Fibroblast of skin of abdomen (primary cell): ENCODE measurements at places on chromosomes 6 and 20.
A peak's percentile ranks its signal among the peaks of the same experiment; 100 is the strongest.

GRCh38 chr6:55009131-55009530 lies 162.6 kb downstream of the FAM83B start:
- no peak for DNase-seq

- no peak for DNase-seq
These were observed at the start of gene AGER for GRCh38 chr6:32184084-32184640. Gene AGER, minus strand, starts transcription at chr6:32184253. Its CDS starts 31 bp downstream, at chr6:32184222.

GRCh38 chr6:15267221-15267620 lies 21.4 kb downstream of the JARID2 start:
- DNase-seq, result no peak

- peak; percentile 65 for DNase-seq
These were observed 46.7 kb downstream of the CD2AP start for GRCh38 chr6:47524136-47524845.

GRCh38 chr20:37676440-37676839 lies 17.4 kb upstream of the CTNNBL1 start:
- no peak for DNase-seq

- DNase-seq, result no peak
These were observed 101.1 kb downstream of the MAP3K7 start for GRCh38 chr6:90485635-90486277.

GRCh38 chr6:35165630-35166071 lies 24.5 kb upstream of the TCP11 start:
- DNase-seq, result no peak

DNA sequence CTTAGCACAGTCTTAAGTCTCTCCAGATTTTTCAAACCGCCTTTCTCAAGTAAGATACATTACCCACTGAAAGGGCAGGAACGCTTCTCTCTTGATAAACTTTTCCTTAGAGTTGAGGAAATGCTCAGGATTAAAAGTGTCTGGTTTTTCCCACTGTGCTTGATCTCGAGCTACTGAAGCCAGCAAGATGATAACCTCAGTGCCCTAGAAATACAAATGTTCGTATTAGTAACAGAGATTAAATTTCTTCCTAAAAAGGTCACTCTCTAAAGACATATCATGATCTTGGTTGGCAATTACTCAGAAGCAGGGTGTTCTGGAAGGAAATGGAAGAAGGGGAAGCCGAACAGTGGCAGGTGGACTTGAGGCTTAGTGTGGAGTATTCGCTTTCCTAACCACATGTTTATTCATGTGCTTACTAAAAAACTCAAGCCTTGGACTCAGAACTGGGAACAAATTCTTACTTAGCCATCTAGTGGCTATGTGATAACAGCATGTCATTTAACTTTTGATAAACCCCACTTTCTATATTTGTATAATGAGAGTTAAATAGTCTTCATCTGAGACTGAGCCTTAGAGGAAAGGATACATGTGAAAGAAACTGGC lies 20.1 kb downstream of the C6orf141 start:
- no peak for DNase-seq

- DNase-seq, result no peak
These were observed 26.9 kb downstream of the RING1 start for GRCh38 chr6:33235221-33235634.
